ENCODE measurements at places on chromosomes 3 and 15. TPM values are rescaled to one million over a fixed set of nuclear protein-coding genes. Genes with fewer than 3 reads are reported as not detected.

Gene KLHL25
- 3.0 TPM for total RNA-seq

Gene BTLA
- total RNA-seq = 0.86 TPM

Gene C3orf85
- total RNA-seq = not detected

Gene SMCO1
- total RNA-seq = not detected

Gene HYAL3
- 4.0 TPM for total RNA-seq

Gene CLDN1
- total RNA-seq = 5.2 TPM

Gene A4GNT
- 0.41 TPM for total RNA-seq

Gene TICRR
- total RNA-seq = 0.32 TPM

Gene PKM
- 443 TPM for total RNA-seq

Gene CD86
- 29.5 TPM for total RNA-seq

Gene FMN1
- 38.8 TPM for total RNA-seq

Gene MYLK
- 156 TPM for total RNA-seq

Gene EFHB
- 5.6 TPM for total RNA-seq

Gene SCAPER
- total RNA-seq = 34.2 TPM

Gene ADAM10
- total RNA-seq = 166 TPM

Gene FAM3D
- total RNA-seq = 5.8 TPM

DNA sequence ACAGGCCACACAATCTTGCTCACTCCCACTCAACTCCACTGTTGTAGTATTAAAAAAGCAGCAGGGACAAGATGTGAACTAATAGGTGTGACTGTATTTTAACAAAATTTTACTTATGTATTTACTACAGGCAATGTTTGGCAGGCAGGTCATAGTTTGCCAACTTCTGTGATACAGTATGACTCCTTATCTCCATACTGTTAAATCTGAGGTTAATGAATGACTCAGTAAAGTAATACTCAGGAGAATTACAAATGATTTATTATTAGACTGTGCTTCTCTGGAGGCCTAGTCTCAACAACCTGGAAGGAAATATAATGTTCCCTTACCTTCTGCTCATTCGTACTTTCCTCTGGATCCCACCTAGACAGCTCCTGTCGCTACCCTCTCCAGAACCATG is 258.6 kb upstream of the KCNMB2 start:
- DNase-seq = no peak

DNA sequence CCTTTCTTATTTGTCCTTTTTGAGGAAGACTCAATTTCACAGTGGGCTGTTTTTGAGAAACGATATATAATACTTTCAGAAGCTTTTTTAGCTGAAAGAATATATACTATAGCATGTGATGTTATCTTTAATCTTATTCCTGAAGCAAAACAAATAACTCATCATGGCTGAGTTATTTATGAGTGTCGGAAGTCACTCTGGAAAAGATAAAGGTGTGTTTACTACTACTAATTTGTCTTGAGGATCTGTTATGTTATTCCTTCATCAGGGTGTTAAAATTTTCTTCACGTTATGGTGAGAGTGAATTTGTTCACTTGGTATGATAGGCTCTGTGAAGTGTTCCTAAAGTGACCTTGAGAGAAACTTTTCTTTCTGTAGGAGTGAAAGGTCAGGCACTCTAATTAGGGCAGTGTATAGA is 4.7 kb downstream of the TCF12 start:
- no peak for DNase-seq

DNA sequence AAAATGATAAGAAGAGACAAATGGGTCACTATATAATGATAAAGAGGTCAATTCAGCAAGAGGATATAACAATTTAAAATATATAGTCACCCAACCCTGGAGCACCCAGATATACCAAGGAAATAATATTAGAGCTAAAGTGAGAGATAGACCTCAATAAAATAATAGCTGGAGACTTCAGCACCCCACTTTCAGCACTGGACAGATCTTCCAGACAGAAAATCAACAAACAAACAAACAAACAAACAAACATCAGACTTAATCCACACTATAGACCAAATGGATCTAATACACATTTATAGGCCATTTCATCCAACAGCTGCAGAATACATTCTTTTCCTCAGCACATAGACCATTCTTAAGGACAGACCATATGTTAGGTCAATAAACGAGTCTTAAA is 79.4 kb downstream of the SENP7 start:
- no peak for DNase-seq

- DNase-seq = no peak
These were observed 144.5 kb upstream of the BCL6 start for GRCh38 chr3:187889601-187890404.

GRCh38 chr3:61613666-61614065 is 52.3 kb downstream of the PTPRG start:
- DNase-seq = no peak

DNA sequence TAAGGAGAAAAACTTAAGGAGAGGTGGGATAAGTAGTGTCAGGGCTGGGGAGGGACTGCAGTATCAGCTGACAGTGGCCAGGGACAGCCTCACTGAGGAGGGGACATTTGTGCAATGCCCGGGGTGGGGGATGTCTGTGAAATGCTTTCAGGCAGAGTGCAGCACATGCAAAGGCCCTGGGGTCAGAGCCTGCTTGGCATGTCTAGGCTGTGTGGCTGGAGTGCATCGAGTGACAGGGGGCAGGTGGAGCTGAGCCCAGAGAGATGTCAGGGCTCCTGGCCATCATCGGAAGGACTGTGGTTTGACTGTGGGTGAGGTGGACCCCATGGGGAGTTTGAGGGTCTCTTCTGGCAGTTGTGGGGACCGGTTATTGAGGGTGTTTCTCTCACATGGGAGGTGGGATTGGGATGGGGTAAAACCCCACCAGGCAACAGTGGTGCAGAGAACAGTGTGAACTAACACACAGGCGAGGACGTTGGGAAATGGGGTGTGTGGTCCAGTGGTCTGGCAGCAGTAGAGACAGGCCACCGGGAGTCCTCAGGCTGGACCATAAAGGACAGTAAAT is 61.2 kb downstream of the FBLN2 start:
- DNase-seq = no peak

DNA sequence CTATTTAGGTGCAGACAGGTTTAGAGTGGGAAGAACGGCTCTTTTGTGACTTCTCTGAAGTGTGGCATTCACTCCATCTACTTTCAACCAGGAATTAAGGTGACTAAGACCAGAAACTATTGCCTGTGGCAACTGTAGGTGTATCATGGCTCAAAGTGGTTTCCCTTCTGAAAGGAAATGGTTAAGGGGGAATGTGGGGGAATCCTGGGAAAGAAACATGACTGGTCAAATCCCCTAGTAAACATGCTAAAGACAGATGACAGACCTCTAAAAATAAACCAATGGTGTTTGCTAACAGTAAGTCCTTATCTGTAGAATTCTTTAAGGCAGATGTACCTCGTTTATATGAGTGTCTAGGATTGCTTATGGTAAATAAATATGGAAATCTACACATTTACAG is 56.9 kb downstream of the MEGF11 start:
- no peak for DNase-seq

GRCh38 chr3:169914321-169914720 is 2.9 kb downstream of the SAMD7 start:
- no peak for DNase-seq

DNA sequence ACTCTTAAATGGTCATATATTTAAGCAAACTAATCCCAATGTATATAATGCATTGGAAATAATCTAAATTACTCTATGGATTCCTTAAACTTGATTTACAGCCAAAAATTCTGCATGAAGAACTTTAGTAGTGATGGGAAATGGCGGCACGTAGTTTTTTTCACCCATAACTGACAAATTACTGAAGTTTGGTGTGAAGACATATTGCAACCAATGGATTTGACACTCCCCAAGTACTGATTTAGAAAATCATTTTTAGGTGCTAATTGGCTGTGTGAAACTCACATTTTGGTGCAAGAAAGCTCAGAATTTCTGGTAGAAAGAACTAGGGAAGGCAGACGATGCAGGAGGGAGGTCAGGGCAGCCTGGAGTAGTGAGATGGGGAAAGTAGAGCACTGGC is 19.3 kb upstream of the TMEM108 start:
- DNase-seq = no peak

GRCh38 chr3:123278446-123278845 is 76.7 kb downstream of the SEC22A start:
- DNase-seq = no peak

DNA sequence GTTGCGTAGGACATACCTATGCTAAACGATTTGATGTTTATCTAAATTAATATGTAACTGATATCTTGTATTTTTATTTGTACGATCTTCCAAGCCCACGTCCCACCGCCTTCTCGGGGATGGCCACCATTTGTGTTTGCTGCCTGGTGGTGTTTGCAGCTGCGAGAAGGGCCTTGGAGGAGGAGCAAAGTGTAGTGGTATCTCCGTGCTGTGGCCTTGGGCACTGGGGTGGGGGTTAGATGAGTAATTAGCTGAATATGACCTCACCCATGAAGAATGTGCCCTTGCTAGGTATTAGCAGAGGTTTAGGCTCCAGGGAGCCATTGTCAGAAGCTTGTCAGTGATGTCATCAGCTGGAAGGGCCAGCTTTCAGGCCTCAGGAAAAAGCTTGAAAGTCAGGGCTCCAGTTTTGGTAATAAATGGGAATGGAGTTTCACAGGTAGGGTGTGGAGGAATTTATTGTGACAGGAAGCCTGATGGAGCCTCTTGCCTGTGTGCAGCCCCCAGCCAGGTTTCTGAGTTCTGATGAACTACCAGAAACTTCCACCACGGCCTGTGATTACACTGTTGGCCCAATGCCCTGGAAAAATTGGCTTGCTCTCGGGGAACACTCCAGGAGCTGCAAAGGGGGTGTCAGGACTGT is 41.0 kb downstream of the FLNB start:
- no peak for DNase-seq

- DNase-seq = no peak
These were observed 466 bp downstream of the IQSEC1 start for GRCh38 chr3:13072600-13073325.

- DNase-seq = no peak
These were observed 73.0 kb upstream of the TPM1 start for GRCh38 chr15:62969442-62970089.

- no peak for DNase-seq
These were observed 62.1 kb downstream of the PRICKLE2 start for GRCh38 chr3:64163019-64163754.

- no peak for DNase-seq
These were observed 145.3 kb upstream of the LPP start for GRCh38 chr3:188008582-188009213.

DNA sequence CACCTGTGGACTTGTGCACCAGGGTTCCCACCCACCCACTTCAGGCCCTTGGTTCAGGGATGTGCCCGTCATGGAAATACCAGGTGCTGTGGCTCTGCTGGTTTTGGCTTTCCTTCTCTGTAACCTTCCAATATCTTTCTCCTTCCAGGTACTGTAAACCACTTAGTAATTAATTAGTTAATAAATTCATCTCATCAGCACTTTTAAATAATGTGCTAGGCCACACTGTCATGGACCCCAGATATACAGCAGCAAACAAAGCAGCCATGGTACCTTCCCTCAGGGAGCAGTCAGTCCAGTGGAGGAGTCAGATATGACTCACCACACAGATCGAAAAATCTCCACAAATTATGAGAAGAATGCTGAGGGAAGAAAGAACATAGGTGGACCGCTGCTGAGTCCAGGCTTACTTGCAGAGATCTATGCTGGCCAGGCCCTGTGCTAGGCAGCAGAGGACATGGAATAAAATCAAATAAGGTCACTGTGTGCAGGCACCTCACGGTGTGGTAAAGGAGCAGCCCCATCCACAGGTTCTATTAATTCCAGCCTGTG is 6.8 kb upstream of the GATA2 start:
- no peak for DNase-seq

GRCh38 chr3:36695769-36696137 is 68.6 kb downstream of the DCLK3 start:
- DNase-seq = no peak

DNA sequence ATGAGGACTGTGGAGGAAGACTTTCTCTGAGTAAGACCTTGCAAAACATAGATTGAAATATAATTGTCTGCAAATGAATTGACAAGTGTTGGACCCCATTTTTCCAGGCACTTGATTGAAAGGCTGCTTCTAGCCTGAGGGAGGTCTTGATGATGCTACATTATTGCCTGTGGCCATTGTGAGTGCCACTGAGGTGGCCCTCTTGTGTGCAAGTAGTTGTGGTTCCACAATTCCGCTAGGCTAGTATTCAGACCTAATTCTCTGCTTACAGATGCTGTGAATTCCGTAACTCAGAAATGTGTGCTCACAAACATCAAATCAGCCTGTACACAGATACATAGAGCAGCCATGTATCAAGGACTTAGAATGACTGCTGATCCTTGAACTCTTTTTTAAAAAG is 34.7 kb downstream of the FNDC3B start:
- DNase-seq = no peak

GRCh38 chr3:107928084-107928445 is 162.8 kb downstream of the CD47 start:
- no peak for DNase-seq
